Activated naive CD8-positive, alpha-beta T cell treated with anti-CD3 and anti-CD28 coated beads, Interleukin-2, amount 50 U/mL, for 24 hours (primary cell): ENCODE measurements at places on chromosomes 6 and 20.

- DNase-seq: no peak
These were observed 97.9 kb upstream of the PTPRT start for GRCh38 chr20:43287637-43288036.

DNA sequence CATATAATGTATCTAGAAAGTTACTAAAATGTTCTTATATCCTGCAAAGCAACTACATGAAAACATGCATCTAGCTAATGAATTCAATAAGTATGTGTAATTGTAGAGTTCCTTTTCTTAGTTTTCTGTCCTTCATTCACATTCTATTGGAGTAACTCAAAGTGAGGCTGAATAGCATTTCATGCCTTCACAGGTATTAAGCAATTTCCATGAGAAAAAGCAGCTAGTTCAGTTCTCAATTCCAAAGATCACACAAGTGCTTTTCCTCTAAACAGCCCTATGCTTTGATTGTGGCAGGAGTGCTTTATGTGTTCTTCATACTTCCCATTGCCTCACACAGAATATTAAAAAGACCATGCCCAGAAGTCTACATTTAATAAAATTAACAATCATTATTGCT is 274.9 kb downstream of the RFPL4B start:
- no peak for DNase-seq

- no peak for DNase-seq
These were observed 586.8 kb downstream of the RFPL4B start for GRCh38 chr6:112933947-112934346.

GRCh38 chr6:36728289-36729160 is 30.9 kb downstream of the RAB44 start:
- no peak for DNase-seq
